ENCODE measurements at places on chromosomes 2 and 18.

DNA sequence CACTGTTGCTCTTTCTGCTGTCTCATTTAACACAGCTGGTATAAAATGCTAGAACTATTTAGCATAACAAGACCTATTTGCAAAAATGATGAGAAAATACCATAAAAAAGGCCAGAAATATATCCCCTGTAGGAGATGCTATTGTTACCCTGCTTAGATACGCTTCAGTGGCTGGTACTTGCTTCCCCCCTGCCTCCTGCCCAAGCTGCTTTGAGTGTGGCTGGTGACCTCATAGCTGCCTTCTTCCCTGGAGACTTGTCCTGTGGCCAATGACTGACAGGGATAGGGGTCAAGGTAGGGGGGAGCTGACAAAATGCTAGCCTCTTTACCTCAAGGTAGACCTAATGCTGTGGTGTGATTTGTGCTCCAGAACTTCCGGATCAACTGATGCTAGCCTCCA, 150.2 kb upstream of the ZEB2 start:
- DNase-seq, result no peak

- DNase-seq, result no peak
Measured at GRCh38 chr2:18378020-18378653, 182.3 kb downstream of the RDH14 start.

- no peak for DNase-seq
Measured at GRCh38 chr2:23835988-23836387, 90.9 kb downstream of the ATAD2B start.

DNA sequence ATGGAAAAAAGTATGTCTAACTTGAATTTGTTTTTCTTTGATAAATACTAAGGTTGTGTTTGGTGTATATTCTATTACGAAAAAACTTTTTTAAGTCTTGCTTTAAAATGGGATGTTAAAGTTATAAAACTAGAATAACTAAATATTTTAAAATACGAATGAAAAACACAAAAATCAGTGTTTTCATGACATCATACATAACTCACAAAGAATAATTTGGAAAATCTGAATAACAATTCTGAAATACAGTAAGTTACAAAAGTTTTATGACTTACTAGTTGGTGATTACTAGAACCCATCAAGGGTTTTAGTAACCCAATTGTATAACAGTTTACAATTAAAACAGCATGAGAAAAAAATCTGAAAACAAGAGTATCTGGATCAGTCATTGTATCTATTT, 61.2 kb downstream of the PIGN start:
- DNase-seq, result no peak

- DNase-seq, result no peak
Measured at GRCh38 chr2:161613161-161613560, 11.1 kb upstream of the SLC4A10 start.
